ENCODE measurements at places on chromosomes 1 and 21.

- no peak for DNase-seq
Observed at GRCh38 chr1:37001703-37002102, 32.6 kb downstream of the GRIK3 start.

DNA sequence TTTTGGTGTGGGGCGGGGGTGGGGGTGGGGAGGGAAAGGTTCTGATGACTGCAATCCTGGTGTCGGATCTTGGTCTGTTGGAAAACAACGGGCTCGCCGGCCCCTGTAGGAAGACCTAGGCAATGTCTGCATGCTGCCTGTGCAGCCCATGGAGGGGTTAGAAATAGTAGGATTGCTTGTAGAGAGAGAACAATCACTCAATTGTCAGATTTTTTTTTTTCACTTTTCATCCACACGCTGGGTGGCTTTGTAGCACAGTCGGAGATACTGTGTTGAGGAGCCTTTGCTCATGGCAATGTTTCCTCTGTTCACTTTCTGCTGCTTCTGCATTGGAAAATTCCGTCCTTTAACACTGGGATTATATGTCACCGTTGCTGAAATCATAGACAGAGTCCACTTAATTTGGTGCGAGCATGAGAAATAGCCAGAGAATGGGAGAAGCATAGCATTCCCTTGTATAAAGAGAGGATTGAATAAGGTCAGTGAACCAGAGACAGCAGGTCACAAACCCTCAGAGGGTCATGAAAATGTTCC lies 107.5 kb downstream of the MRPS6 start:
- DNase-seq, result no peak

- no peak for DNase-seq
Observed at GRCh38 chr1:44513111-44513510, 108.1 kb downstream of the RNF220 start.

DNA sequence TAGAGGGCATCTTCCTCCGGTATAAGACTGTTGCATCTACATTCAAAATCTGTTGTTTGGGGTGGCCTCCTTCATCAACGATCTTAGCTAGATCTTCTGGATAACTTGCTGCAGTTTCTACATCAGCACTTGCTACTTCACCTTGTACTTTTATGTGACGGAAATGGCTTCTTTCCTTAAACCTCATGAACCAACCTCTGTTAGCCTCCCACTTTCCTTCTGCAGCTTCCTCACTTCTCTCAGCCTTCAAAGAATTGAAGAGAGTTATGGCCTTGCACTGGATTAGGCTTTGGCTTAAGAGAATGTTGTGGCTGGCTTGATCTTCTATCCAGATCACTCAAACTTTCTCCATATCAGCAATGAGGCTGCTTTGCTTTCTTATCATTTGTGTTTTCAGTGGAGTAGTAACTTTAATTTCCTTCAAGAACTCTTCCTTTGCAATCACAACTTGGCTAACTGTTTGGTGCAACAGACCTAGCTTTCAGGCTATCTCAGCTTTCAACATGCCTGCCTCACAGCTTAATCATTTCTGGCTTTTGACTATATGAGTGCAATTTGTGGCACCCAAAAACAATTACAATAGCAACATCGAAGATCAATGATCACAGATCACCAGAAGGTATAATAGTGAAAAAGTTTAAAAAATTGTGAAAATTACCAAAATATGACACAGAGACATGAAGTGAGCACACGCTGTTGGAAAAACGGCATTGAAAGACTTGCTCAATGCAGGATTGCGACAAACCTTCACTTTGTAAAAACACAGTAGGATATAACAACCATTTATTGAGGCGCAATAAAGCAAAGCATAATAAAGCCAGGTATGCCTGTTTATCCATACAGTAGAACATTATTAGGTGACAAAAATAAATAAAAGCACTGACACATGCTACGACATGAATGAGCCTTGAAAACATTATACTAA lies 56.7 kb upstream of the GFI1 start:
- no peak for DNase-seq

- DNase-seq, result no peak
Observed at GRCh38 chr1:210841926-210842625, 291.9 kb downstream of the KCNH1 start.

GRCh38 chr1:1529321-1529720 lies 11.1 kb downstream of the TMEM240 start:
- no peak for DNase-seq

- no peak for DNase-seq
Observed at GRCh38 chr1:100713626-100714025, 5.9 kb upstream of the VCAM1 start.

DNA sequence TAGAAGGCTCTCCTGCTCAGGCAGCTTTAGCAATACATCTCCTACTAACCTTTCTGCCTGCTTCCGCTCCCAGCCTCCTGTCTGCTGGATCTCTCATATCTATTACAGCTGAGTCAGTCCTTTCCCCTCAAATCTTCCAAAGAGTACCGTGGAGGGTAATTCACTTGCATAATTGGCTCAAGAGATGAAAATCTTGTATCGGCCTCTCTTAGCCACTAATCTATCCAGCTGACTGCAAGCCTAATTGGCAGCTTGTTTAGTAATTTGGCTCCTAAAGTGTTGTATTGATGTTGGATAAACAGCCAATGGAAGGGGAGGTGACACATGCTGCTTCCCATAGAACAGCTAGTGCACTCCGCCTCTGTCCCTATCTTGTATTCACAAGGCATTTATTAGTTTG lies 195.7 kb downstream of the GPATCH2 start:
- no peak for DNase-seq

Data from T-helper 2 cell treated with Interferon-gamma antibody and Interleukin-4, amounts not matched to agents 5 μg/mL and 100 μg/mL, for 36 hours (primary cell).